ENCODE measurements at places on chromosomes 1 and 21.

DNA sequence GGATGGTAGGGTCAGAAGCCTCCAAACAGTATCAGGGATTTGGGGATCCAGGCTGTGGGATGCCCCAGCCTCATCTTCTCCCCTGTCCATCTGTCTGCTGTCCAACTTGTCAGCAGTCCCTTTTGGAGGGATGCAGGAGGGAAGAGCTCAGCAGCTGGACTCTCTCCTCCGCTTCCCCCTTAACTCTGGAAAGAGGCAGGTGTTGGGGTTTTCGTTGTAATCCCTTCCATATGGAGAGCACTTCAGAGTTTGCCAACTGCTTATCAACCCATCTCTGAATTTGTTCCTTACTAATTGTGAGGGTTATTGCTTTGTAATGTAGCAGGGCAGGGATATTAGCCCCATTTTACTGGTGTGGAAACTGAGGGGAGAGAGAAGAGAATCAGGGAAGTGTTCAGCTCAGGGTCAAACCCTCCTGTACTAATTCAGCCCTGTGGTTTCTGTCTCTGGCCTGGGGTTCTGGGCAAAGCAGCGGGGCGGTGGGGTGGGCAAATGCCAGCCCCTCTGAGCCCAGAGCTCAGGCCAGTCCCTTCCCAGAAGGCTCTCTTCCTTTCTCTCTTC is 3.2 kb downstream of the CITED4 start:
- DNase-seq = no peak

GRCh38 chr1:156155756-156156510 is 2.5 kb downstream of the SEMA4A start:
- no peak for DNase-seq

DNA sequence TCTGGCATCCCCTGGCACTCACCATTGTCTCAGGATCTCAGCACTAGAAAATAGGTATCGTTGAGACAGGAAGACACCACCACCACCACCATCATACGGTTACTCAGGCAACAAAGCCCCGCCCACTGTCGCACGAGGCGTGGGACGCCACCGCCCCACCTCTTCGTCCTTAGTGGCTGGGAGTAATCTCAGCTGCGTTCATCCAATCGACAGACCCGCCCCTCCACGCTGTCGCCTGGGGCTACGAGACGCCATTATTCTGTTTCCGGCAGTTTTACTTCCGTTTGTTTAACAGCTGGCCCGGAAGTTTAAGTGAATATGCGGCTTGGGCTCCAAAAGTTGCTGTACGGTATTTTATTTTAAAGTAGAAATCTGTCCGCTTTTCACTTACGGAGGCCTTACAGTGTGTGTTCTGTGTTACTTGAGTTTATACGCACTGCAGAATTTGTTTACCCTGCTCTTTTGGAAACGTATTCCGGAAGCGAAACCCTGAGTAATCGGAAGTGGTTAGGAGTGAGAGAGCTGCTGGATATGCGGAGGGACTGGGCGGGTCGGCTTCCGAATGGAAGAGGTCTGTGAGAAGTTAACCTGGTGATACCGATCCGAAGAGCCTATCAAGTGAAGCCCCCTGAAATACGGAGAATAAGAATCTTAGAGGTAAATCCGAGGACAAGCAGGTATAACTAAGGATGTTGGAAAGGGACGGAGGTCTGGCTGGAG is at the start of the genes BLZF1 and NME7:
BLZF1 (plus strand) TSS at position 510 of the 720 bp plus-strand sequence. CDS start 1,328 bp downstream, outside the sequence.
NME7 (minus strand) TSS at position 112 of the 720 bp plus-strand sequence; CDS start at position 25, 87 bp downstream.
- DNase-seq = peak; percentile 93

- no peak for DNase-seq
Observed at GRCh38 chr1:158021721-158022120, 28.3 kb downstream of the KIRREL1 start.

- DNase-seq = no peak
Observed at GRCh38 chr1:53316424-53316765, 11.5 kb downstream of the LRP8 start.

- DNase-seq = no peak
Observed at GRCh38 chr1:233085566-233085965, 135.2 kb downstream of the NTPCR start.

DNA sequence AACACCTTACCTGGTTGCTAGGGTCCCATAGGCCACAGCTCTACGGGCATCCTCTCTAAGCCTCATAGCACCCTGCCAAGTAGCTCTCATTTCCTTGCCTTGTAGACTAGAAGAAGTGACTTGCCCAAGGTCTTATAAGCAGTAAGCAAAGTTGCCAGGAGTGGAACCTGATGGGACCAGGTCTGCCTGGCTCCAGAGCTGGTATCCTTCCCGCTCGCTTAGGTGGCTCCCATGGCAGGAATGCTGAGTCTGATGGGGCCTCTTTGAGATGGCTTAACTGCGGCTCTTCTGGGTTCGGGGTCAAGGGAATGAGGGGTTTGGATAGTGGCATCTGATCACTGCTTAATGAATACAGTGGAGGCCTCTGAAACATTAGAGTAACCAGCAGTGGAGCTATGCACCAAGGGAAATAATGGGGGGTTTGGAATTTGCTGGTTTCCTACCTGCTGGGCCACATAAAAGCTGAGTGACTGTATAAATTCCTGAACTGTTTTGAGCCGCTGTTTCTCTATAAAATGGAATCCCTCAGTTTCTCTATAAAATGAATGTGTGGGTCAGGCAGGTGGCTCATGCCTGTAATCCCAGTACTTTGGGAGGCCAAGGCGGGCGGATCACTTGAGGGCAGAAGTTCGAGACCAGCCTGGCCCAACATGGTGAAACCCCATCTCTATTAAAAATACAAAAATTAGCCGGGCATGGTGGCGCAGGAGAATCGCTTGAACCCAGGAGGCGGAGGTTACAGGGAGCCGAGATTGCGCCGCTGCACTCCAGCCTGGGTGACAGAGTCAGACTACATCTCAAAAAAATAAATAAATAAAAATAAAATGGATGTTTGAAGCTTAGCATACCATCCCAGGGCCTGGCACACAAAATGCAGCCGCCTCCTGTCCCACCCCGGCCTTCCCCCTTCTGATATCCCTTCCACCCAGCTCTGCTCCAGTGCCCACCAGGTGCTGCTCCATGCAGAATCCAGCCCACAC is 12.4 kb downstream of the FAM151A start:
- no peak for DNase-seq

GRCh38 chr1:224185208-224185607 is 2.2 kb downstream of the DEGS1 start:
- no peak for DNase-seq

DNA sequence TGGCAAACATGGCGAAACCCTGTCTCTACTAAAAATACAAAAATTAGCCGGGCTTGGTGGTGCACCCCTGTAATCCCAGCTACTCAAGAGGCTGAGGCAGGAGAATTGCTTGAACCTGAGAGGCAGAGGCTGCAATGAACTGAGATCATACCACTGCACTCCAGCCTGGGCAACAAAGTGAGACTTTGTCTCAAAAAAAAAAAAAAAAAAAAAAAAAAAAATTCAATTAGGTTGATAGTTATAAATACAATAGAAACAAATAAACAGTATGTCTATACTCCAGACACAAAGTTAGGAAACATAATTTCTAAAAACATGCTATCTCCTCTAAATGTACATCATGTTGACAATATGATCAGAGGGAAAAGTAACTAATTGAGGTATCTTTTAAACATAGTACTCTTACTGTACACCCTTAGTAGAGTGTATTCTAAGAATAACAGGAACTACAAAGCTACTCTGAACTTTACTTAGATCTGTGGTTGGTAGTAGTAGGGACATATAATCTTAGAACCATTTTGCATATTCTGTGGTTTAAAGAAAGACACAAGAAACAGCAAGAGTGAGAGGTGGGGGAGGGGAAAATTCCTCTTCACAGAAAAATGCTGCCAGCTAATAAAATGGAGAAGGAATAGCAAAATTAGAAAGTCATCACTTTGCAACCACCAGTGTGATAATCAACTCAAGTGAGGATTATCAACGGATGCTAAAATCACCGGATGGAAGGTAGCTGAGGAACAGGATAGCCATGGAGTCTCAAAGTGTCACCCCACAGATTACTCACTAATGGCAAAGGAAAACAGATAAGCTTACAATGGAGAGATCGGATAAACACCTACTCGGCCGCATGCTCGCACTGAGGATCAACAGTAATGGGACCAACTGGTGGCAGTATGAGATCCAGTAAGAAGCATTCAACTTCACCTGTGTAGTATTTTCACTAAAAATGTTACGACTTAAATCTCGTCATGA is 35.0 kb downstream of the MTOR start:
- no peak for DNase-seq

- no peak for DNase-seq
Observed at GRCh38 chr21:14758849-14759248, 212.7 kb upstream of the SAMSN1 start.

DNA sequence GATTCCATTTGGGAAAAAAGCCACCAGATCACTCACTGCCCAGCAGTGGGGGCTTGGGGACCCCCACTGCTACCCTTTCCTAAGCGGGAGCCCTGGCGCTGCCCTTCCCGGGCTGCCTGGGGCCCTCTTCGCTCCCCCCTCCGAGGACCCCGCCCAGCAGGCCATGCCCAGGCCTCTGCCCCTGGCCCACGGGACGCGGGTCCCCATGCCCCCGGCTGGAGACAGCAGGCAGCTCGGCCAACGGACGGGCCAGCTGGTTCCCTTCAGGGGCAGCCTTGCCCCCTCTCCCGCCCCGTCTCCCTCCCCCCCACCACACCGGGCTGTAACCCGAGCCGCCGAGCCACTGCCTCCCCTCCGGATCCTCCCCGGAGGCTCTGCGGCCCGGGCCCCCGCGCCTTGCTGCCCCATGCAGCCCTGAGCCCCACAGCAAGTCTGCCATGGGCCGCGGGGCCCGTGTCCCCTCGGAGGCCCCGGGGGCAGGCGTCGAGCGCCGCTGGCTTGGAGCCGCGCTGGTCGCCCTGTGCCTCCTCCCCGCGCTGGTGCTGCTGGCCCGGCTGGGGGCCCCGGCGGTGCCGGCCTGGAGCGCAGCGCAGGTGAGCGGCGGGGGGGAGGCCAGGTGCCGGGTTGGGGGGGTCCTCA is at the start of gene MMP23B:
MMP23B (plus strand) TSS at position 392 of the 639 bp plus-strand sequence; CDS start at position 438, 46 bp downstream.
- DNase-seq = no peak

DNA sequence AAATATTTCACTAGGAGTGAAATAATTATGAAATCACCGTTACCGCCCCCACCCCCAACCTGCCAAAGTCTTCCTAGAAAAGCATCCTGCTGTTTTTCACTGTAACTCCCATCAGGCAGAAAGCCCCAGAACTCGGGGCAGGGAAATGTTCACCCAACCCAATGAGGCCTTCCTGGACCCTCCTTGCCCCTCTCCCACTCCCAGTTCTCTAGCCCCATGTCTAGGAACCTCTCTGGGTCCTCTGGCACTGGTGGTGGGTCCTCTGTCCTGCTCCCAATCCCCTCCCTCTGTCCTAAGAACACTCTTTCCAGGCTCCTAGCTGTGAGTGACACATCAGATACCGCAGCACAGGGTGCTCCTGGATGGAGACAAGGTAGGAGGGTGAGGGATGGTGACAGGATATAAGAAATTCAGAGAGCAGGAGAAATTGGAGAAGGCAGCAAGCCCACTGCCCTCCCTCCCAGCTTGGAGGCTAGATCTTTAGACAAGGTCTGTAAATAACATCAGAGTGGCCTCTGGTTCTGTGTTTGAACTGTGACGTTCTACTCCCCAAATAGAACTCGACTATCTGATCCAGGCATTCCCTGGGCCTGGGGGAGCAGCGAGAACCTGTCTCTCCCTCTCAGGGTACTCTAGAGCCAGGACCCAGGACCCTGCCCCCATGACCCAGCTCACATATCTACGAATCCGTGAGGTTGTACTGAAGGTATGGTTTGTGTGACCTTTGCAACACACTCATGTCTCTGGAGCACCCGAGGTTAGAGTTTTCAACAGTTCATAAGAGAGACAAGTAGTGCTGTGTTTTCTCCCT is 23.3 kb upstream of the BTG2 start:
- no peak for DNase-seq

GRCh38 chr1:42657981-42658876 is at the start of gene PPIH:
PPIH (plus strand) TSS chr1:42658423; CDS start chr1:42658447, 24 bp downstream.
- peak; percentile 88 for DNase-seq

DNA sequence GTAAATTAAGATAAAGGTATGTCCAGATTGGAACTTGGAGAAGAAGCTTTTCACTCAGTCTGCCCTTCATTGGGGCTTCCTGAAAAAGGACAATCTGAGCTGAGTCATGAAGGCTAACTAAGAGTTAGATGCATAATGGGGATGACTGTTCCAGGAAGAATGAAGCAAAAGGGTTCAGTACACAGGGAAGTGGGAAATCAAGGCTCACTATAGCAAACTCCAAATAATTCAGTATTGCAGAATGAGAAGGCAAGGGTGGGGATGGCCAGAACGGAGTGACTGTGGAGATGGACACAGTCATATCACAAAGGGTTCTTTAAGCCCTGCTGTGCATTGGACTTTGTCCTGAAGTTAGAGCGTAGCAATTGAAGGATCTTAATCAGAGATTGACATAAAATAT is 158.3 kb downstream of the FGGY start:
- DNase-seq = no peak

DNA sequence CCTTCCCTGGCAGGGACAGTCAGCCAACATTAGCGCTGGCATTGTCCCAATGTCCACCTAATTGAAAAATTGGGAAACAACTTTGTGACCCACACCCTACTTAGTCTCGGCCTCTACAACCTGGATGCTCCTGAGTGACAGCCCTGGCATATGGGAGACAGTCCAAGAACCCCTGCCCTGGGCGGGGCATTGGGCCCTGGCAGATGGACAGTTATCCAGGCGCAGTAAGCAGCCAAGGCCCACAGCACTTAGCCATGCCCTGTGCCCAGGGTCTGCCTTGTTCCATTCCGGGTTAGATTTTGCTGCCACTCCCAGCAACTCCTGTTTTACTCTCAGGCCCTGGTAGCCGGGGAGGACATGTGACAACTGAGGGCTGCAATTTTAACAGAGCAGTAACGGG is 50.3 kb downstream of the NFASC start:
- no peak for DNase-seq

DNA sequence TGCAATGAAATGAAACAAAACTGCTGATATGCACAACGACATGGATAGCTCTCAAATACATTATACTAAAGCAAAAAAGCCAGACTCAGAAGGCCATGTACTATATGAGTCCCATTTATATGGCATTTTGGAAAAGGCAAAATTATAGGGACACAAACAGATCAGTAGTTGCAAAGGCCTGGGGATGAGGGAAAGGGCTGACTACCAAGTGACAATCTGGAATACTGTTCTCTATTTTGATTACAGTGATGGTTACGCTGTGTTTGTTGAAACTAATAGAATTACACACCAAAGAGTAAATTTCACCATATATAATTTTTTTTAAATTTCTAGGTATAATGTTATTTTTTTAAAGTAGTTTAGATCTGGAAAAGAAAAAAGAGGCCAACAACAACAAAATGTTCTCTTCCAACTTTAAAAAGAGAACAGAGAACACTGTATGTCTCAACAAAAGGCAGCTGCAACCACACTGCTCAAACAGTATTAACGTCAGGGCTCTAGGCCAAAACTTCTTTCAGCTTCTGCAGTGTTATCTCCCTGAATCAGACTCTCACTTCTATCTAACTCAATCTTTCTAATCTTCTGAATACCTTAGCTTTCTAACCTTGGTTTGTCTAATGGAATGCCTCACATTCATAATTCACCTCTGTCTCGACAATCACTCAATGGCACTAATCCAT is 75.8 kb downstream of the FOXJ3 start:
- no peak for DNase-seq
